ENCODE measurements at places on chromosomes 7 and 10. TPM values are rescaled to one million over a fixed set of nuclear protein-coding genes. Genes with fewer than 3 reads are reported as not detected.

GRCh38 chr7:6533893-6534495 is 17.3 kb downstream of the GRID2IP start:
- no peak for DNase-seq

GRCh38 chr7:132073920-132074589 is 502.2 kb downstream of the PLXNA4 start:
- DNase-seq = no peak

GRCh38 chr7:47277321-47277781 is 304.6 kb downstream of the TNS3 start:
- DNase-seq = no peak

GRCh38 chr10:31413325-31413724 is 94.3 kb downstream of the ZEB1 start:
- DNase-seq = no peak

DNA sequence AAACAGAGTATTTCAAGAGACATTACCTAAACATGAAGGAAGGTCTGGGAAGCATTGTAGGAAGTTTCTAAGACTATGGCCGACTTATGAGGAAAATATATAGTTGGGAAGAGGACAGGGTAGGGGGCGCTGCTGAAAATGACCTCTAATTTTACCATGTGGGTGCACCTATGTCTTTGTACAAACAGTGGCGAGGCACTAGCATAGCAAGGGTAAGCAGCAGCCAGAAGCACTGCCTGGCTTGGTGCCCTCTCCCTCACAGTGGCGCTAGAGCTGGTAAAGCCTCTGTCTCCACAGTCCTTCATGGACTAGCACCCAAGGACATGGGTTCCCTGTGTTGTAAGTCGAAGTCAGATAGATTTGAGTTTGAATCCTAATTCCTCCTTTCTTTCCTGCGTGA is 461.2 kb downstream of the INHBA start:
- DNase-seq = no peak

The PDCD11 gene
- 23.0 TPM for total RNA-seq

The BMPER gene
- 0.54 TPM for total RNA-seq

Data from thoracic aorta (tissue), 2 donors.